CD4-positive, alpha-beta T cell treated with Interleukin-4 for 4 hours (primary cell): ENCODE measurements at places on chromosomes 3 and 15.
A peak's percentile ranks its signal among the peaks of the same experiment; 100 is the strongest.

- no peak for DNase-seq
These were observed 217.5 kb downstream of the ALCAM start for GRCh38 chr3:105584003-105584790.

DNA sequence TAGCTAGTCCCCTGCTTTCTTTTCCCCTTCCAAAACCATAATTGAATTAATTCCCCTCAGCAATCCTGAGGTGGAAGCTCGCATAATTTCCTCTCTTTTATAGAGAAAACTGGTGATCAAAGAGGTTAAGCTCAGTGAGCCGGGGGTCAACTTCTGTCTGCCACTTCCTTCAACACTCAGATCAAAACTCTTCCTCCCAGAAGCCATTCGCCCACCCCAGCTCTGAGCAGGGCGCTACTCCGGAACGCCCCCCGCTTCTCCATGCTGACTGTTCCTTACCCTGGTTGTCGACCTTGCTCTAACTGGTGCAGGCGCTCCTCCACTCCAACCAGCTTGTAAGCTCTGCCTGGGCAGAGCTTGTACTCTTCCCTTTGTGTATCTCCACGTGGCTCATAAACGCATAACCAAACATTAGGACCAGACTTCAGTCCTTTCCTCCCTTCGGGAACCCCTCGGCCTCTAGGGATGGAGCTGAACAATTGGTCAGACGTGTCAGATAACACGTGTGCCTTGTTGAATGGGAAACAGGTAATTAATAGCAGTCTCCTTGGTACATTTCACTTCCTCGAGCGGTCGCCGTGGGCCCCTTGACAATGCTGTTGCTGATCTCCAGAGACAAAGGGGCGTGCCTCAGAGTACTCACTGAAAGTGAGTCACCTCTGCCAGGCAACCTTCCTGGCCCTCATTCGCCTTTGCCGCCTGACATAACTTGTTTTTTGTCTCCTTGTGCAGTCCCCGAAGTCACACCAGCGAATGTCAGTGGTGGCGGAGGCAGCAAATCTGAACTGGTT, 71.8 kb downstream of the IL5RA start:
- no peak for DNase-seq

GRCh38 chr3:115616461-115616860, 6.8 kb upstream of the GAP43 start:
- DNase-seq, result no peak

- DNase-seq, result no peak
These were observed 35.3 kb downstream of the SLTM start for GRCh38 chr15:58898150-58898680.

DNA sequence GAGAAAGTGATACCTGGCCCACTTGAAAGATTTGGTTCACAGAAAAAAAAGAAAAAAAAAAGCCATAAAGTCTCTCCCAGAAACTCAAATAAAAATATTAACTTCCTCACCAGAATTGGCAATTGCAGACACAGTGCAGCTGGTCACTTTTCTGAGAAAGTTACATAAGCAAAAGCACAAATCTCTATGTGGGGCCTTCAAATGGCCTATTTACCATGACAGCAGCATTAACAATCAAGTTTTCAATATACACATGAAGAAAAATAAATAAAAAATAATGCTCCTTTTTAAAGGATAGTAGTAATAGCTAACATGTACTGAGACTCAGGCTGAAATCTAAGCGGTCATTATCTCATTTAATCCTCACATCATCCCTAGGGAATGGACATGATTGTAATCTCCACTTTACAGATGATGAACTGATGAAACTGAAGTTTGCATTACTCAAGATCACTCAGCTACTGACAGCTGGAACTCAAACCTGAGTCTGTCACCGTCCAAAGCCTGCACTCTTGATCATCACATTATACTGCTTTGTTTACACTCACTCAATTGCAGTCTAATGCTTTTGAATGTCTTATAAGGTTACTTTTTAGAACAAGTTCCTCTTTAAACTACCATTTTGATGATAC, 3.3 kb downstream of the NPTN start:
- no peak for DNase-seq

- DNase-seq, result no peak
These were observed 36.7 kb downstream of the SLC9A9 start for GRCh38 chr3:143811602-143812001.

DNA sequence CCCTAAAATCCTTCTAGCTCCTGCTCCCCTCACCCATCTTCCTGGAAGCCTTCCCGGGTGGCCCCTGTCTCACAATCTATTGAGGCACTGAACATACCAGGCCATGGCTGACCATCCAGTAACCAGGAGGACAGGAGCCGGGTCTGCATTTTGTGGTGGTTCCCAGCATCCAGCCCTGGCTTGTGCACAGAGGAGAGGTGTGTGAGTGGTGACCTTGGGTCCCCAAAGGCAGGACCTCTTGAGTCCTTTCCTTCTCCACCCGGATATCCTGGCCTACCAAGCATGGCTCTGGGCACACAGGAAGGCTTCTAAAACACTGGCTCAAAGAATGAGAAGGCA, 7.8 kb downstream of the CSK start:
- DNase-seq, result no peak

GRCh38 chr3:62954580-62954979, 79.4 kb upstream of the CADPS start:
- DNase-seq, result no peak

DNA sequence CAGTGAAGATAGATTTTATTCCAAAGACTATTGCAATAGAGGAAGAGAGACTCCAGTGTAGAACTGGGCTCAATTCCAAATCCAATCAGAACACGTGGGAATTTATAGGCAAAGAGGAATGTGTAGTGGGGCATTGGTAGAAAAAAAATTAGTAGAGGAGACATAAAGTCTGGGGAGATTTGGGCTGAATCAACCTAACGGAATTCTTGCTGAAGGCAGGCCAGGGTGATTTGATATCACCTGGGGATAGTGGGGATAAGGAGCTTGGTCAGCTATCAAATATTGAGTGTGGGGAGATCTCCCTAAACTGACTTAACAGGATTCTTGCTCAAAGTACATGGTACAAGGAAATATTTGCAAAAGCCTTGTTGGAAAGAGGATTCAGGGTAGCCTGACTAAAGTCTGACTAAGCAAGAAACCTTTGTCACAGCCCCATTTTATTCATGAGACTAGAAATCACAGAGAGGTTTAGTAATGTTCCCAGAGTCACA, 29.6 kb downstream of the SST start:
- DNase-seq, result no peak

GRCh38 chr15:39966521-39966920, 32.6 kb downstream of the EIF2AK4 start:
- DNase-seq, result no peak

- DNase-seq, result no peak
These were observed 188.2 kb downstream of the ATP10A start for GRCh38 chr15:25674913-25675312.

DNA sequence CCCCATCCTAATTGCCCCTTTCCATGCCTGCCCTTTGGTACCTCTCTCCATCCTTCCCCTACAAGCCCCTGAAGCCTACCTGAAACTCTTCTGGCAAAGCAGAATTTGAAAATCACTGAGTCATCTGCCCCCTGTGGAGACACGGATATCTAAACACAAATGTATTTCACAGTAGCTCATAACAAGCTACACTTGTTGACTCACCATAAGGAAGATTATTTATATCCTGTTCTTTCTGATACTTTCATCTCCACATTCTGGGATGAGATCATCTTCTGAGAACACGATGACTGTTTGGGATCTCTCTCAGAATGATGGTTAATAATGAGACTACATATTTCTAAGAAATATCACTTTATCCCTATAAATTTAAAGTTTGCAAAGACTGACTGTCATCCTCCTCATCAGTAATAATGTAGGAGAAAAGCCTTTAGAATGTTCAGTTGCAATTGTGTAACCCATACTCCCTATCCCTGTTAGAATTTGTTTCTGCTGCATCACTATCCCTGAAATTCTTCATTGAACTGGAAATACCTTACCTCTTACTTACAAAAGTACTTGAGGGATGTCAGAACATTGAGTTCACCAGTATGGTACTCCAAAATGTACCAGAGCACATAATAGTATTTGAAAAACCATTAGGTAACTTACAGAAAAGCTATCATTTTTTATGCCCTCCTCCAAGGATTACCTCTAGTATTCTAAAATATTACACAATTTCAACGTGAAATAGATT, 116.1 kb upstream of the IL12A start:
- no peak for DNase-seq

DNA sequence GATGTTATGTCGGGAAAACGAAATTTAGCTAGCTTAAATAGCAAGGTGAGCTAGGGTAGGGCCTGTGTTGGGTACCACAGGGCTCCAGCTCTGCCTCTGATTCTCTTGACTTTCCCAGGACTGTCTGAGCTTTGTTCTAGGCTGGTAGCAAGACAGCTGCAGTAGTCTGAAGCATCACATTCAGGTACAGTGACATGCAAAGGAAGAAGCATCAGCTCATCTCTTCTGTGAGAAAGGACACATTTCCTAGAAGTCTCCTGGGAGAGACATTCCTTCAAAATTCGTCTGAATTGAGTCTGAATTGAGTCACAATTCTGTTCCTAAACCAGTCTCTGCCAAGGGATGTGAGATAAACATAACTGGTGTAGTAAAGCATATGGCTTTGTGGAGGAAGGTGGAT, 8.5 kb upstream of the UBXN7 start:
- DNase-seq, result no peak

GRCh38 chr15:69561071-69561784, 108.6 kb downstream of the RPLP1 start:
- DNase-seq, result no peak

- no peak for DNase-seq
These were observed 5.9 kb downstream of the CGNL1 start for GRCh38 chr15:57382215-57382614.

DNA sequence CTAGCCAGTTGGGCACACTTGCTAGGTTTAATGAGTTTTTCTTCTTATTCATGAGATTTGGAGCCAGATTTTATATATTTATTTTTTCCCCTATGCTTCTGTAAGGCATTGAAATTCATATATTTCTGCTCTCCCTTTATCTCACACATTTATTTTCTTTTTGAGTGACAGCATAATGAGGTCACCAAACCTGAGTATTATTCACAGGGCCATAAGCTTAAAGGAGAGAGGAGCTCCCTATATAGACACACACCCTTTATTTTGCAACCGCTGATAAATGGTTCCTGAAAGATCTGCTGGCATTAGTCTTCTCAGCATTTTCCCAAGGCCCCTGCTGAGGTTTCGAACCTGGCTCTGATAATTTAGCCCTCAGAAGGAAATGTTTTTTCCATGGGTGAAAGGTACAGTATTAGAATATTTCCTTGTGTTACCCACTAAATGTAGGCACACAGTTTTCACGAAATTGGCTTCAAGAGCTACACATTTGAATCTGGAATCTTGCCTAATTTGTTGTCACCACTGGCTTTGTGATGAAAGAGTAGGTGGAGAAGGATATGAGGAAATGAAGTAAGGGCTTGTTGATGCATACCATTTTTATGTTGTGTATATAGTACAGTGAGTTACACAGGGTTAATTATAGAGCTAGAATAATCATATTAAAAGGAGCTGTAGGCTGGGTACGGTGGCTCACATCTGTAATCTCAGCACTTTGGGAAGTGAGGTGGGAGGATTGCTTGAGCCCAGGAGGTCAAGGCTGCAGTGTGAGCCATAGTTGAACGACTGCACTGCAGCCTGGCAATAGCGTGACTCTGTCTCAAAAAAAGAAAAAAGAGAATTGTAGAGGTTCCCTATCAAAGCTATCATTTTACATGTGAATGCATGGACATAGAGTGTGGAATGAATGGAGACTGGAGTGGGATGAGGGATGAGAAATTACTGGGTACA, 6.5 kb downstream of the KLHL18 start:
- no peak for DNase-seq

GRCh38 chr15:33737687-33738601, 230.4 kb upstream of the CHRM5 start:
- DNase-seq, result peak; percentile 16

- DNase-seq, result peak; percentile 67
These were observed 1.5 kb downstream of the MSL2 start for GRCh38 chr3:136194409-136195257.

DNA sequence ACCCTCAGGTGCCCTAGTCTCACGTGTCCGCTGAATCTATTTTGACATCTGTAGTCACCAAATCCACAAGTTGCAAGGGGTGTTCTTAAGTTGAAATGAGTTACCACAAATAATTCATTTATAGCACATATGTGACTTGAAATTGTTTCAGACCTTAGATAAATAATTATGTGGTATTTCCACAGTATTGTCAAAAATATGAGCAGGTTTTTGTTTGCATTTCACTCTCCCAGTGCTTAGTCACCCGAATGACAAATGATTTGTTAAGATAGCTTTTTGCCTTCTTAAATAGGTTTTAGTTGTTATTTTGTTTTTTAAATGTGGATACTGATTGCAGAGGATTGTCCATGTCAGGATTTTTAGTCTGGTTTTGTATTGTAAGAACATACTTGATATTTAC, 2.6 kb downstream of the MFSD1 start:
- DNase-seq, result no peak

GRCh38 chr15:41017066-41017735, 63.9 kb downstream of the CHAC1 start:
- no peak for DNase-seq

DNA sequence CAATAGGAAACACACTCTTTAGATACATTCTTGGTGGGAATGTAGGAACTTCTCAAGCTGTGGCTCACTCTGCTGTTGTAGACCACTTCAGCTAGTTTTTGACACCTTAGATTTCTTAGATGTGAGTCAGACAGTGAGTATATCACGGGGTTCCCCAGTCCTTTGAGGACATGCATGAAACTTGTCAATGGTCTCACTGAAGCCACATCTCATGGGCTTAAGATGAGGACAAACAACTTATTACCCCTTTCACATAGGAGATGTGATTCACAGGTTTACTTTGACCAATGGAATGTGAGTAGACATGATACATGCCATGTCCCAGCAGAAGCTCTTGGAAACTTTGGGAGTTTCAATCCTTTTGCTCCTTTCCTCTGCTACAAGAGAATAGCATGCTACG, 325.5 kb downstream of the CHST2 start:
- no peak for DNase-seq

- DNase-seq, result no peak
These were observed 51.6 kb downstream of the ABHD2 start for GRCh38 chr15:89139613-89140499.

DNA sequence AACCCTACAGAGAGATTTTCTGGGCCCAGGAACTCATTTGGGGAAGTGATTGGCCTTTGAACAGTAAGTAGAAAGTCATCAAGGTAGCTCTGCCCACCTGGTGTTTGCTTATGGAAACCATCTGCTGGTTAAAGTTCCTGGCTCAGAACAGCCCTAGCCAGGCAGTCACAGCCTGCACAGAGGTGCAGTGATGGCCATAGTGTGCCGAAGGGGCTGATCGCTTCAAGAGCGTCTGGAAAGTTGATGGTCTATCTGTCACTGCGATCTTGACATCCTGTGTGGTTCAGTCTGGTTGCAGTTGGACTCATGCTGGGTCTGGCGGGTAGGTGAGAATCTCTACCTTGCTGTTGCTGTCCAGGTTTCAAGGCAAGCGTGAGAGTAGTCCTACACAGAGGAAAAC, 151.6 kb downstream of the SLCO3A1 start:
- peak; percentile 15 for DNase-seq
